ENCODE measurements at places on chromosomes 6 and 20.

- DNase-seq, result no peak
Observed at GRCh38 chr20:63117661-63118302, 98.1 kb downstream of the YTHDF1 start.

- no peak for DNase-seq
Observed at GRCh38 chr6:34276881-34277762, 28.3 kb upstream of the SMIM29 start.

DNA sequence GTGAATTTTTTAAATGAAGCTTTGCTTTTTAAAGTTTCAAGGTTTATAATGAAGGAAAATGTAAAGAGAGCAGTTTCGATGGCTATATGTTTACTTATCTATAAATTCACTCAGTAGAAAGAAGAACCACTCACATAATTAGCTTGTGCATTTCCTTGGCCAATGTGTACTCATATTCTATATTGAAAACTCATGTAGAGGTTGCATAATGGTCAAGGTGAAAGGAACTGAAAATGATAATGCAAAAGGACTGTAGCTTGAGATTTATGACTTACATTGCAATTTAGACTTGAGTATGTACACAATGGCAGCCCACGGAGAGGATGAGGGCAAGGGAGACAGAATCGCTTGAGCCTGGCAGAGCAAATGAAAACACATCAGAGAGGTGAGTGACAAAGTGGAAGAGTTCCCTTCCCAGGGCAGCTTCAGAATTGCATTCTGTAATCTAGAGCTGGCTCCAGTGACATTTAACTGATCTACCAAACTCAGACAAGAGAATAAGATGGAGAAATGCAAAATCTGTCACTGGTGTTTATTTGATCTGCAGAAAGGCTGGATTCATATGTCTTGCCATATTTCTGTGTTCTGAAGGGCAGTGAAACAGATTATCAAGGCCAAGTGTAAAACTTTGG is 191.8 kb downstream of the TMEM200A start:
- DNase-seq, result no peak

- DNase-seq, result no peak
Observed at GRCh38 chr6:46279874-46280273, 109.1 kb upstream of the ENPP5 start.

- no peak for DNase-seq
Observed at GRCh38 chr6:85669735-85670194, 27.1 kb upstream of the SYNCRIP start.

All from GF-D8 (cell line).